Prostate gland (tissue), 2 donors: ENCODE measurements at places on chromosomes 1 and 21. TPM values are rescaled to one million over a fixed set of nuclear protein-coding genes. Genes with fewer than 3 reads are reported as not detected.

The RNF187 gene
- total RNA-seq: 83.7 TPM

The PADI2 gene
- 1.1 TPM for total RNA-seq

The BRDT gene
- total RNA-seq: not detected

The DNM3 gene
- total RNA-seq: 2.3 TPM

The RUSC1 gene
- total RNA-seq: 34.0 TPM

The NHLH1 gene
- total RNA-seq: not detected

GRCh38 chr1:93607814-93608186 is 73.8 kb downstream of the BCAR3 start:
- no peak for DNase-seq

DNA sequence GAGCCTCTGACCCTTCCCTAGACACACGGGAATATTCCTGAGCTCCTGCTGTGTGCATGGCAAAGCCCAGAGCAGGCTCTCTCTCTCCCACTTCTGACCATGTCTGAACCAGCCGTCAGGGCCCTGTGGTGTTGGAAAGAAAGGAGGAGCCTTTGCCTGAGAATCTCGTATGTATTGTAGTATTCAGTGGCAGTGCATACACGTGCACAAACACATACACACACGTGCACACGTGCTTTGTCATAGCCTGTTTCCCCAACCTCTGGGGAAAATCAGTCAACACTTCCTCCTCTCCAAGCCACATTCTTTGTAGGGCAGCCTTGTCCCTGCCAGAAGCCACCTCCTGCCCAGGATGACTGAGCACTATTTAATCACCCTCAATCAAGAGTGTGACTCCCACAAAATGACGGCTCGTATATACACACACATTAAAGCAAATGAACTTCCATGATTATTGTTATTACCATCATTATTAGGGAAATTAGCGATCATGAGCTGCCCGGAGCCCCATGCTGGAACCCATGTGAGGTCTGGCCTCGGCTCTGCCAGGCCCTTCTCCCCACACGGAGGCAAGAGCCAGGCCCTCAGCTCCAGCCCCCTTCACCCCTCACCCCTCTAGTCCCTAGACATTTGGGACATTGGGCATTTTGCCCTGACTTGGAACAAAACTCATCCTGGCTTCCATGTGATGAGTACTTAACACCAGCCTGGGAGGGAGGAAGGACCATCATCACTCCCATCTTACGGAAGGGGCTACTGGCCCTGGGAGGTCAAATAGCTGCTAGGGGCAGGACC is 331.9 kb downstream of the NPHP4 start:
- peak; percentile 30 for DNase-seq

GRCh38 chr1:110176299-110176956 is 26.1 kb downstream of the SLC6A17 start:
- DNase-seq: peak; percentile 20

- DNase-seq: no peak
Observed at GRCh38 chr1:183589874-183590243, 400 bp downstream of the NCF2 start.

GRCh38 chr1:1019122-1019999 is 559 bp upstream of the AGRN start:
- DNase-seq: peak; percentile 78

- DNase-seq: no peak
Observed at GRCh38 chr1:51697166-51697565, 80.3 kb downstream of the OSBPL9 start.

- no peak for DNase-seq
Observed at GRCh38 chr1:26820784-26821269, 5.7 kb upstream of the ZDHHC18 start.

GRCh38 chr1:81337226-81337625 is 463.5 kb upstream of the ADGRL2 start:
- DNase-seq: no peak

- no peak for DNase-seq
Observed at GRCh38 chr1:116854403-116854690, 55.4 kb upstream of the PTGFRN start.

GRCh38 chr1:154884869-154885701 is 15.0 kb upstream of the KCNN3 start:
- peak; percentile 43 for DNase-seq

- peak; percentile 74 for DNase-seq
Observed at GRCh38 chr21:30408782-30409494, 13.1 kb downstream of the KRTAP13-1 start.

DNA sequence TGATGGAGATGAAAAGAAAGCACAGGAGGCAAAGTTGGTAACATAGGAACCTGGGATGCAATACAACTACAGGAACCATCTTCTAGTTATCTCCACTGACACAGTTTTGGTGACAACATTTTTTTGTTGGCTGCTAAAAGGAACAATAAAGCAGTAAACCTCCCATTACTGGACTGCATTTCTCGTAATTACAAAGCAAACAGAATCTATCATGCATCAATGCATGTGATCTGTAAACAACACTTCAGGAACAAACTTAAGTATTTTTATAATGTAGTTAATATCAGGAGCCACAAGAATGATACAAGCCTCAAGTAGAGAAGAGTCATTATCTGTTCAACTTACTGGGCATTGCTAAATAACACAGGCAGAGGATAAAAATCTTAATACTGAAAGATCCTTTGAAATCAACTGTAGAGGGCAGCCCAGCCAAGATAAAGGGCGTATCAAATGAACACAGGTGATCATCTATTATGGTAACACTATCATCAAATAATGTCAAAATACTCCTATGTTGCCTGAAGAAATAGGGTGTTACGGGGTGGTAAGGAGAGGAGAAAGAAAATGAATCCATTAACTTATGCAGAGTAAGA is 193.3 kb downstream of the EIF4G3 start:
- DNase-seq: no peak
